ENCODE measurements at places on chromosomes 12 and 14. TPM values are rescaled to one million over a fixed set of nuclear protein-coding genes. Genes with fewer than 3 reads are reported as not detected.

CEBPE gene
- total RNA-seq: not detected

METTL25 gene
- total RNA-seq: 6.9 TPM

CFAP54 gene
- 0.17 TPM for total RNA-seq

DENND5B gene
- total RNA-seq: 0.93 TPM

PHETA1 gene
- 2.7 TPM for total RNA-seq

TAS2R42 gene
- total RNA-seq: not detected

TEX52 gene
- 0.17 TPM for total RNA-seq

MYF6 gene
- total RNA-seq: not detected

PNP gene
- total RNA-seq: 149 TPM

OTX2 gene
- total RNA-seq: not detected

RBM19 gene
- 102 TPM for total RNA-seq

DAO gene
- not detected for total RNA-seq

NOPCHAP1 gene
- 28.0 TPM for total RNA-seq

INHBC gene
- total RNA-seq: not detected

DNA sequence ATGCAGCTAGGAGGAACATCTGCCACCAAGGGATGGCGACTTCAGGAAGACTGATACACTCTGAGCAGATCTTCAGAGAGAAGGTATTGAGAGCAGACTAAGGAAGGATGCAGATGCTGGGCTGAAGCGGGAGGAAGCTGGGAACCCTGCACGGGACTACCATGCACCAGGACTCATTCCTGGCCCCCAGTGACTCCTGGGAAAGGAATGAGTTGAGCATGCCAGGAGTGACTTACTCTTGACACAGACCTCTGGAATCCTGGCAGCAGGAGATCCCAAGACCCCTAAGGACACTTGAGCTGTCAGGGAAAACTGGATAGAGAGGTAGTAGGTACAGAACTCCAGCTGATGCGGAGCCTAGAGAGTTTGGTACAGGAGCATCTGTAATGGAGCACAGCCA lies 336.1 kb downstream of the RPS29 start:
- no peak for DNase-seq
- H3K27me3 ChIP-seq: no peaks in the 10 kb centered on the region
- H3K27ac ChIP-seq: no peak overlapping the region
- H3K4me1 ChIP-seq: no peaks in the 10 kb centered on the region
- H3K36me3 ChIP-seq: no peaks in the 10 kb centered on the region

GRCh38 chr12:113863455-113863845 lies 102.7 kb downstream of the RBM19 start:
- H3K4me3 ChIP-seq: no peak overlapping the region
- no peaks in the 10 kb centered on the region for H3K27me3 ChIP-seq
- no peaks in the 10 kb centered on the region for H3K36me3 ChIP-seq
- H3K27ac ChIP-seq: no peak overlapping the region
- no peak for DNase-seq

- H3K27me3 ChIP-seq: no peaks in the 10 kb centered on the region
- DNase-seq: no peak
- no peaks in the 10 kb centered on the region for H3K4me1 ChIP-seq
- no peaks in the 10 kb centered on the region for H3K36me3 ChIP-seq
- H3K27ac ChIP-seq: no peak overlapping the region
- H3K4me3 ChIP-seq: no peak overlapping the region
Observed at GRCh38 chr12:2999265-2999841, 40.2 kb downstream of the TEAD4 start.

DNA sequence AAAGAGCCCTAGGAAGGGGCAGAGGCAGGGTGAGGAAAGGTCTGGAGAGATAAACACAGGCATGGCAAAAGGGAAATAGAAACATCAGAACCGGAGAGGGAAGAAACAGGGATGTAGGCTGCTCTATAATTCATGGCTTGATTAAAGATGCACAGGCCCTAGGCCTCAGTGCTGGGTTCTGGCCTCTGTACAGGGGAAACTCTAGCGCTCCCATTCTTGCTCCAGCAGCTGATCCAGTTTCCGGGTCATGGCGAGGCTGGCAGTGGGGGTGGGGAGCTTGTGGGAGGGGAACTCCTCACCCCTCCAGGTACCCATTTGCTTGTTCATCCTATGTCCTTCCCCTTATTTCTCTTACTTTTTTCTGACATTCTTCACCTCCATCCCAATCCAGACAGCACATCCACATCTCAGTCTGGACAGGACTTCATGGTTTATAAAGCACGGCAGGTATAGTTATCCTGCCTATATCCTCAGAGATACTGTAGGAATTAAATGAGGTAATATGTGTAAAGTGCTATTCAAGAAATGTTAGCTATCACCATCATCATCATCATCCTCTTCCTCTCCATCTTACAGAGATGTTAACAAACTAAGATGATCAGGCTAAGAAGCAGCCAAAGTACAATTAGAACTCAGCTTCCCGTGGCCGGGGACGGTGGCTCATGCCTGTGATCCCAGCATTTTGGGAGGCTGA lies 8.0 kb upstream of the GPR84 start:
- DNase-seq: no peak
- no peak overlapping the region for H3K27ac ChIP-seq
- H3K27me3 ChIP-seq: peaks cover 8% of the 10 kb centered on the region
- H3K4me1 ChIP-seq: peaks cover 34% of the 10 kb centered on the region
- no peaks in the 10 kb centered on the region for H3K36me3 ChIP-seq

DNA sequence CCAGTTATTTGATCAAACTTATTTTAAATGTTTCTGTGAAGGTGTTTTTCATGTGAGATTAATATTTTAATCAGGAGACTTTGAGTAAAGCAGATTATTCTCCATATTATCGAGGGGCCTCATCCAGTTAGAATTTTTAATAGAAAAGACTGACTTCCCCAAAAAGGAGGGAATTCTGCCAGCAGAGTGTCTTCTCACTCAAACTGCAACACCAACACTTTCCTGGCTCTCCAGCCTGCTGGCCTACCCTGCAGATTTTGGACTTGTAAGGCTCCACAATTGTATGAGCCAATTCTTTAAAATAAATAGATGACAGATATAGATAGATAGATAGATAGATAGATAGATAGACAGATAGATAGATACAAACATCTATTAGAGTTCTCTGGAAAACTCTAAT lies 155.7 kb downstream of the SEC23A start:
- H3K27me3 ChIP-seq: peaks cover 3% of the 10 kb centered on the region
- no peaks in the 10 kb centered on the region for H3K36me3 ChIP-seq
- H3K27ac ChIP-seq: no peak overlapping the region

GRCh38 chr12:72270961-72271360 lies 1.2 kb upstream of the TRHDE start:
- H3K27ac ChIP-seq: no peak overlapping the region
- no peak for DNase-seq
- peaks cover 4% of the 10 kb centered on the region for H3K4me1 ChIP-seq
- H3K4me3 ChIP-seq: no peak overlapping the region
- H3K27me3 ChIP-seq: peaks cover 48% of the 10 kb centered on the region
- H3K36me3 ChIP-seq: no peaks in the 10 kb centered on the region

GRCh38 chr14:89419973-89420482 lies 3.0 kb upstream of the FOXN3 start:
- H3K4me3 ChIP-seq: no peak overlapping the region
- peaks cover 71% of the 10 kb centered on the region for H3K4me1 ChIP-seq
- DNase-seq: no peak
- H3K36me3 ChIP-seq: peaks cover 9% of the 10 kb centered on the region
- H3K27me3 ChIP-seq: no peaks in the 10 kb centered on the region

- H3K27me3 ChIP-seq: peaks cover 6% of the 10 kb centered on the region
- no peak for DNase-seq
- H3K36me3 ChIP-seq: no peaks in the 10 kb centered on the region
- H3K4me1 ChIP-seq: no peaks in the 10 kb centered on the region
- H3K27ac ChIP-seq: no peak overlapping the region
Observed at GRCh38 chr14:59848671-59849070, 21.9 kb downstream of the RTN1 start.

DNA sequence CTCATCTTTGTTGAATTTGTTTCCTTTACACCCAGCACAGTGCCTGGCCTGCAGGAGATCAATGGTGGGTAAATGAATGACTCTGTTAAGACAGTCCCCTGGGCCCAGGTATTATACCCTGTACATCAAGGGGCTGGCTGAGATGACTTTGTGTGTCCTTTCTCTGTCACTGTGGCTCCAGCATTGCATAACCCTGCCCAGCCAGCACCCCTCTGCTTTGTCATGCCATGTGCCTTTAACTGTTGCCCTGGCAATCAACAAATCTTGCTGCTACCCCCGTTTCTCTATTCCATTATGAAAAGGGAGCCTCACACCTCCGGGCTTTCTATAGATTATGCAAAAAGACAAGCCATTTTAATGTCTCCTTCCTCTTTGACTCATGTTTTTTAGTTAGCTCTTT lies 7.6 kb upstream of the FLVCR2 start:
- peaks cover 7% of the 10 kb centered on the region for H3K27me3 ChIP-seq
- H3K4me1 ChIP-seq: peaks cover 57% of the 10 kb centered on the region
- DNase-seq: no peak
- H3K27ac ChIP-seq: peak overlapping the region; percentile 27
- H3K4me3 ChIP-seq: no peak overlapping the region

- DNase-seq: no peak
- H3K27me3 ChIP-seq: no peaks in the 10 kb centered on the region
- H3K4me3 ChIP-seq: no peak overlapping the region
- H3K27ac ChIP-seq: no peak overlapping the region
- peaks cover 27% of the 10 kb centered on the region for H3K36me3 ChIP-seq
Observed at GRCh38 chr12:49983892-49984291, 11.1 kb downstream of the AQP6 start.

- H3K36me3 ChIP-seq: no peaks in the 10 kb centered on the region
- no peak overlapping the region for H3K4me3 ChIP-seq
- H3K27ac ChIP-seq: no peak overlapping the region
- no peaks in the 10 kb centered on the region for H3K27me3 ChIP-seq
- no peak for DNase-seq
- H3K4me1 ChIP-seq: no peaks in the 10 kb centered on the region
Observed at GRCh38 chr12:114166362-114166761, 200.2 kb upstream of the RBM19 start.

- H3K4me3 ChIP-seq: no peak overlapping the region
- H3K4me1 ChIP-seq: no peaks in the 10 kb centered on the region
- peaks cover 47% of the 10 kb centered on the region for H3K36me3 ChIP-seq
- no peaks in the 10 kb centered on the region for H3K27me3 ChIP-seq
- H3K27ac ChIP-seq: no peak overlapping the region
Observed at GRCh38 chr12:132025526-132025925, 75.8 kb downstream of the EP400 start.

GRCh38 chr14:59918824-59919569 lies 947 bp upstream of the LRRC9 start:
- peaks cover 38% of the 10 kb centered on the region for H3K27me3 ChIP-seq
- H3K27ac ChIP-seq: no peak overlapping the region
- no peaks in the 10 kb centered on the region for H3K4me1 ChIP-seq
- DNase-seq: no peak
- H3K36me3 ChIP-seq: no peaks in the 10 kb centered on the region
- H3K4me3 ChIP-seq: peak overlapping the region; percentile 31

GRCh38 chr14:71231521-71232393 lies 324.5 kb downstream of the PCNX1 start:
- H3K4me3 ChIP-seq: no peak overlapping the region
- no peak for DNase-seq
- no peaks in the 10 kb centered on the region for H3K36me3 ChIP-seq
- no peak overlapping the region for H3K27ac ChIP-seq

GRCh38 chr14:77375164-77375950 lies 1.5 kb downstream of the TMED8 start:
- H3K27ac ChIP-seq: peak overlapping the region; percentile 89
- H3K36me3 ChIP-seq: peaks cover 12% of the 10 kb centered on the region
- H3K4me3 ChIP-seq: peak overlapping the region; percentile 92
- no peak for DNase-seq

GRCh38 chr12:59115526-59115925 lies 195.2 kb upstream of the LRIG3 start:
- DNase-seq: no peak
- no peaks in the 10 kb centered on the region for H3K36me3 ChIP-seq
- no peak overlapping the region for H3K27ac ChIP-seq
- H3K27me3 ChIP-seq: no peaks in the 10 kb centered on the region
- no peaks in the 10 kb centered on the region for H3K4me1 ChIP-seq

GRCh38 chr12:53791735-53792326 lies 40.1 kb upstream of the CISTR start:
- H3K27ac ChIP-seq: no peak overlapping the region
- H3K27me3 ChIP-seq: peaks cover 9% of the 10 kb centered on the region
- no peaks in the 10 kb centered on the region for H3K4me1 ChIP-seq

DNA sequence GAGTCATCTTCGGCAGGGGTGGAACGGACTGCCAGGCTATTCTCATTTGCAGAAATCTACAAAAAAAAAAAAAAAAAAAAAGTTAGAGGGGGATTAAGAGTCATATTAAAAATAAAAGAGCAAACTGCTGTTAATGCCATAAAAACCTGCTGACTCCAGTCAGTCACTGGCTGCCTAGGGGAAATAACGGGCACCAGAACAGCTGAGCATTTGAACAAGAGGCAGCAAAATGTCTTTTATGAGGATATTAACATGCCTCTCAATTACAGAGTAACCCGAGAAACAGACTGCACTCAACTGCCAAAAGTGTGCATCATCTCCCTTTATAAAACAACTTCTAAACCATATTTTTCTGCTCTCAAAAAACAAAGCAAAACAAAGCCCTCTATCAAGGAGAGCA lies 28.7 kb upstream of the CERS5 start:
- no peak overlapping the region for H3K27ac ChIP-seq
- DNase-seq: no peak
- no peak overlapping the region for H3K4me3 ChIP-seq
- H3K27me3 ChIP-seq: no peaks in the 10 kb centered on the region
- H3K4me1 ChIP-seq: peaks cover 4% of the 10 kb centered on the region

DNA sequence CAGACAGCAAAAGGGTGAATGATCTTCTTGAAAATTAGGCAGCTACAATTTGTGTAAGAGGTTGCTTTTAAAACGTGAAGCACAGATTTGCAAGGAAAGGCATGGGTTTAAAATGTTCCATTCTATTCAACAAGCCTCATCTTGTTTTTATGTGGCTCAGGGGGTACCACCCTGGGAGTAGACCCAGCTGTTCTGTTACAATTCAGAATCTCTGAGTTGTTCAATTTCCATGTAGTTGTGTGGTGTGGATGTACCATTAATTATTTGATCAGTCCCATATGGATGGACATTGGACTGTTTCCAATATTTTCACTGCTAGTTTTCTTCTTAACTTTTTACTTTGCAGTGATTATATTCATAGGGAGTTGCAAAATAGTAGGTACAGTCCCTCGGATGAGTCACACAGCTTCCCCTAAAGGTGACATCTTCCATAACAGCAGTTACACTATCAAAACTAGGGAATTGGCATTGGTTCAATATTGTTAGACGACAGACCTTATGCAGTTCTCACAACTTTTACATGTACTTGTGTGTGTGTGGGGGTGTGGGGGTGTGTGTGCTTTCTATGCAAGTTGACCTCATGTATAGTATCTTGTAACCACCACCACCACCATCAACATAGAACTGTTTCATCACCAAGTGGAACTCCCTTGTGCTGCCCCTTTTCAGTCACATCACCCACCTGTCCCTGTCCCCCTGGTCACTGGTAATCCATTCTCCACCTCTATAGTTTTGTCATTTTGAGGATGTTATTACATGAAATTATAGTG lies 59.0 kb upstream of the CAPRIN2 start:
- no peak overlapping the region for H3K27ac ChIP-seq
- H3K4me3 ChIP-seq: no peak overlapping the region
- H3K27me3 ChIP-seq: peaks cover 23% of the 10 kb centered on the region
- DNase-seq: no peak
- H3K4me1 ChIP-seq: no peaks in the 10 kb centered on the region
